Neuronal stem cell (in vitro differentiated cells): ENCODE measurements at places on chromosomes 16 and 17.

DNA sequence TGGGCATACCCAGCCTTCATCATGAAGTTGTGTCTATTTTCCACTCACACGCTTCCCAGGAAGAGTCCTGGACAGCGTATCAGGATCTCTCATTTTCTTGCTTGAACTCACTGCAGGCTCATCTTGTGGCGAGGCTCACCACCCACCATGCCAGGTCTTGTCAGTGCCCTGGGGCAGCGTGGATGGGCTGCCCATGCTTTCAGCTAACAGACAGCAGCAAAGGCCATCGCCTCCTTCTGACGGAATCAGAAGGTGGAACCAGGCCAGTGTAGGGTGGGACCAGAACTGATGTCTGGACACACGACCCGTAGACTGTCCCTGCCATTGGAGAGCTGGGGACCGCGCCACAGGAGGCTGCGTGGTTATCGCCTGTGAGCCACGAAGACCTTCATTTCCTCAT is 169.4 kb downstream of the FOXL1 start:
- no peak for DNase-seq

DNA sequence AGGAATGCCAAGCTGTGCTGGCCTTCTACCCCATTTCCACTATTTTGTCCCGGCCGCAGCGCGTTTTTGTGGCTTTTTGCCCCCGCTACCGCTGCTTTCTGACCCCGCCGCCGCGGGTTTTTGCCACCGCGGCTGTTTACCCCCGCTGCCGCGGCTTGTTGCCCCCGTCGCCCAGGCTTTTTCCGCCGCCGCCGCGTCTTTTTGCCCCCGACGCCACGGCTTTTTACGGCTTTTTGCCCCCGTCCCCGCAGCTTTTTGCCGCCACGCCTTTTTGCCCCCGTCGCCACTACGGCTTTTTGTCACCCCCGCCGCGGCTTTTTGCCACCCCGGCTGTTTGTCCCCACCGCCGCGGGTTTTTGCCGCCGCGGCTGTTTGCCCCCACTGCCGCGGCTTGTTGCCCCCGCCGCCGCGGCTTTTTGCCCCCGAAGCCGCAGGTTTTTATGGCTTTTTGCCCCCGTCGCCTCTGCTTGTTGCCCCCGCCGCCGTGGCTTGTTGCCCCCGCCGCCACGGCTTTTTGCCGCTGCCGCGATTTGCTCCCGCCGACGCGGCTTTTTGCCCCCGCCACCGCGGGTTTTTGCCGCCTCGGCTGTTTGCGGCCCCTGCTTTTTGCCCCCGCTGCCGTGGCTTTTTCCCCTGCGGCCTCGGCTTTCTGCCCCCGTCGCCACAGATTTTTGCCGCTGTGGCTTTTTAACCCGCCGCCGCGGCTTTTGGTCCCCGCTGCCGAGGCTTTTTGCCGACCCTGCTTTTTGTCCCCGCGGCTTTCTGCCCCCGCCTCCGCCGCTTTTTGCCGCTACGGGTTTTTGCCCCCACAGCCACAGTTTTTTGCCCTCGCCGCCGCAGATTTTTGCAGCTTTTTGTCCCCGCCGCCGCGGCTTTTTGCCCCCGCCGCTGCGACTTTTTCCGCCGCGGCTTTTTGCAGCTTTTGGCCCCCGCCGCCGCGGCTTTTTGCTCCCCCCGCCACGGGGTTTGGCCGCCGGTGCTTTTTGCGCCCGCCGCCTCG is 520.4 kb upstream of the WSB1 start:
- no peak for DNase-seq

GRCh38 chr16:26133416-26134093 is 441.8 kb downstream of the HS3ST4 start:
- DNase-seq, result no peak

DNA sequence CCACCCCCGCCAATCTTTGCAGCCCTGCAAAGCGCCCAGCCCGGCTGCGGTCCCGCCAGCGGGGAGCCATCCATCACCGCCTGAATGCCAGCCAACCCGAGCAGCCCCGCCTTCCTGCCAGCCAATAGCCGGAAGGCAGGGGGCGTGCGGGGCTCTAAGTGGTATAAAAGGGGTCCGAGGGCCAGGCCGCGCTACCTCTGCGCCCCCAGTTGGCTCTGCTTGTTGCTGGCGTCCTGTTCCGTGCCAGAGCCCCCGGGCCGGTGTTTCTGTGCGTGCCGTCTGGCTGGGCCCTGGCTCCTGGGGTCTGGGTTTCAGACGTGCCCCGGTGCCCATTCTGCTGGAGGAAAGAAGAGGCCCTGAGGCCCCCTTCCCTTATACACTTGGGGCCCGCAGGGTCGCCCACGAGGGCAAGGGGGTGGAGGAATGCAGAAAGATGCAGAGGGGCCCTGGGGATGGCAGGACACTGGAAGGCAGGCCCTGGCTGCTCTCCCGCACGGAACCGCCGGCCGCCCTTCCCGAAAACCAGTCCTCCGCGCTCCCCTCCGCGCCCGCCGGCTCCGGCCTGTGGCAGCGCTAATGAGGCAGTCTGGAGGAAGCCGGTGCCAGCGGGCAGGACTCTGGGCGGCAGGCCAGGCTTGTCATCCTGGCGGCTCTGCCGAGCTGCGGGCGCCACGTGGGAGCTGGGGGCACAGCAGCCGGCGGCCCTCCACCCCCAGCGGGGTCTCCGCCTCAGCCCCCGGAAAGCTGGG is 14.0 kb downstream of the COPZ2 start:
- no peak for DNase-seq

GRCh38 chr17:63455417-63455816 is 9.3 kb upstream of the CYB561 start:
- DNase-seq, result no peak

GRCh38 chr17:31587462-31587861 is 196.0 kb downstream of the RAB11FIP4 start:
- DNase-seq, result no peak

- DNase-seq, result no peak
Measured at GRCh38 chr17:13171790-13172189, 154.0 kb upstream of the ELAC2 start.

- peak; percentile 89 for DNase-seq
Measured at GRCh38 chr17:9225305-9226101, 204.2 kb downstream of the NTN1 start.

DNA sequence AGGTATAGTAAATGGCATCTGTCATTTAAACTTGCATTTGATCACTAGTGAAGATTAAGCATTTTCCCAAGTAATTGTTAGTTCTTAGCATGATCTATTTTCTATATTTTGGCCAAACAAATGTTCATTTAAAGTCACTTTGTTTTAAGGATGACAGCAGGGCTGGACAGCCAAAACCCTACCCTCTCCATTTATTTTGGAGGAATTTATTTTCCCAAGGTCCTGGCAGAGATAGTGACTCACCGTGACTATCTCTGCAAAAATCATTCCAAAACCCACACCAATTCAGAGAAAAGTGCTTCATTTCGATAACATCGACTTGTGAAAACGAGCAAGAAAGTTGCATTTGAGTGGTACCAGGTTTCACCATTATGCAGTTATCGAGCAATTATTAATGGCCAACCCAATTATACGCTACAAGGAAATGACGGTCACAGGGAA is 665 bp upstream of the AKAP1 start:
- DNase-seq, result no peak

GRCh38 chr17:58277107-58277801 is 3.5 kb downstream of the MPO start:
- no peak for DNase-seq

GRCh38 chr16:24023621-24024020 is 187.8 kb downstream of the PRKCB start:
- DNase-seq, result no peak

GRCh38 chr16:84545114-84545737 is 40.8 kb upstream of the MEAK7 start:
- no peak for DNase-seq

DNA sequence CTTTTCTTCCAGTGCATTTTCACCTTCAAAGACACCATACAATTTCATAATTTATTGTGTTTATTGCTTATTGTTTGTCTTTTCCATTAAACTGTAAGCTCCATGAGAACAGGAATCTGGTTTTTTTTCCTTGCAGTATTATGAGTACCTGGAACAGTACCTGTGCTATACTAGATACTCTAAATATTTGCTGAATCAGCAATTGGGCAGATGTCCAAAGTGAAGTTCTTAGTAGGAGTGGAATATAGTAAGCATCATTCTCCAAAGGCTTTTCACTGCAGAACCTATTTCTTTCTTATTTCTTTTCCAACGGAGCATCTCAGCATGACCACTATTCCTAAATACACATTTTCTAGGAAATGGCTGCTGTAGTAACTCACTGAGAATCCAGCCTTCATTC is 269.0 kb upstream of the CCL2 start:
- no peak for DNase-seq

GRCh38 chr17:45342871-45343526 is 26.2 kb upstream of the MAP3K14 start:
- DNase-seq, result no peak

DNA sequence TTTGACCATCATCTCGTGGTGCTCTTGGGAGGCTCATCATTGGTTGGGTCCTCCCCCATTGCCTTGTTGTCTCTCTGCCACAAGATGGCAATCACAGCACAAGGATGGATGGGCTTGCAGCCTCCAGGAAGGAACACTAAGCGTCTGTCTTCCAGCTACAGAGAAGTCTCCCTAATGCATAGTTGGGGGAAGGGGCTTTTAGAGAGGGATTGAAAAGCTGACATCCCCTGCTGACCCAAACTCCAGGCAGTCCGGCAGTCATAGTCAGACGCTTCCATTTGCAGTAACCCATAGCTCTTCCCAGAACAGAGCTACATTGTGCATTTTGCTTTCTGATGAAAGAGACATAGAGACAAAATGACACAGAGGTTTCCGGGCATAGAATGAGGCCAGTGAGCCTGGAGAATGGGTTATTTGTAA is 111.4 kb downstream of the UTP18 start:
- peak; percentile 71 for DNase-seq

DNA sequence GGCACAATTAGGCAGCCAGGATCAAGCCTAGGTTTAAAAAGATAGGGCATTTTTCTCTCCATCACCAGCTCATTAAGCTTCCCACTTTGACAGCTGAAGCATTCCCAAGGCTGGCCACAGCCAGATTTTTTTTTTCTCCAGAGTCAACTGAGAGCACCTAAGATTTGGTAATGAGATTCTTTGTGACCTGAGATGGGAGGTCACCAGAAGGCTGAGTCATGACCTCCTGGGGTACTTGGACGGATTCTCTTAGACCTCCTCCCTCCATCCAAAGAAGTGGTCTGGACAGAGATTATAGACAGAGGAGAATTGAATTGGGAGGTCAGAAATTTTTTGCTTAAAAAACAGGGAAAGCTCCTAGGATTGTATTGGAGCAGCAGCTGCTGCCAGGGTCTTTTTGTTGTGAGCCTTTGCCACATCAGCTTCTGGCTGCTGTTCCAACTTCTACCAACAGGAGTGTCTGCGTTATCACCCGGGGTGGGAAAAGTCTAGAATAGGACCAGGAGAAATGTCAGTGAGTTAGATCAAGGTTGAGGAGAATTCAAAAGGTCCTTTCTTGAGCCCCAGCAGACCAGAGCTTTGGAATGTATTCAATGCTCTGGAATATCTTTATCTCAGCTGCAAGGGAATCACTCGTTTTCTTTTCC is 221.2 kb upstream of the N4BP1 start:
- no peak for DNase-seq

DNA sequence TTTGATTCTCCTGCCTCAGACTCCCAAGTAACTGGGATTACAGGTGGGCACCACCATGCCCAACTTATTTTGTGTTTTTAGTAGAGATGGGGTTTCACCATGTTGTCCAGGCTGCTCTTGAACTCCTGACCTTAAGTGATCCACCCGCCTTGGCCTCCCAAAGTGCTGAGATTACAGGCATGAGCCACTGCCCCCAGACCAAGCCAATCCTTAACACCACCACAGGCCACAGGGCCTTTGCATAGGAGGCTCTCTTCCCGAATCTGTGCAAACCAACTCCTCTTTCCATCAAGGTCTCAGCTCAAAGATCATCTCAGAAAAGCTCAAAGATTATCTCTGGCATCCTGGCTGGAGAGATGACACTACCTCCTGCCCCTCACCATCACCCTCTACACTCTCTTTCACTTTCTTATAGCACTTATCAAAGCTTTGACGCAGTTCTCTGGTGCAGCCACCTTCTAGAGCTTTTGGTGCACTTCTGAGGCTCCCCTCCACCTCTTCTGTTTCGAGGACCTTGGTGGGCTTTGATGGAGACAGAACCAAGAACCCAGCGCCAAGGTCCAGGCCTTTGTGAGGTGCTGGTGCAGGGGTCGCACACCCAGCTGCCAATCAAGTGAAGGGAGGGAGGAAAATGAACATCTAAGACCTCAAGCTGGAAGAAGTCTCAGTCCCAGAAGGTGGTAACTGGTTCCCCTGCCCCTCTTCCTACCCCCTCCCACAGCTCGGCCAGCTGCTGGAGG is 23.2 kb upstream of the PHB1 start:
- DNase-seq, result no peak

DNA sequence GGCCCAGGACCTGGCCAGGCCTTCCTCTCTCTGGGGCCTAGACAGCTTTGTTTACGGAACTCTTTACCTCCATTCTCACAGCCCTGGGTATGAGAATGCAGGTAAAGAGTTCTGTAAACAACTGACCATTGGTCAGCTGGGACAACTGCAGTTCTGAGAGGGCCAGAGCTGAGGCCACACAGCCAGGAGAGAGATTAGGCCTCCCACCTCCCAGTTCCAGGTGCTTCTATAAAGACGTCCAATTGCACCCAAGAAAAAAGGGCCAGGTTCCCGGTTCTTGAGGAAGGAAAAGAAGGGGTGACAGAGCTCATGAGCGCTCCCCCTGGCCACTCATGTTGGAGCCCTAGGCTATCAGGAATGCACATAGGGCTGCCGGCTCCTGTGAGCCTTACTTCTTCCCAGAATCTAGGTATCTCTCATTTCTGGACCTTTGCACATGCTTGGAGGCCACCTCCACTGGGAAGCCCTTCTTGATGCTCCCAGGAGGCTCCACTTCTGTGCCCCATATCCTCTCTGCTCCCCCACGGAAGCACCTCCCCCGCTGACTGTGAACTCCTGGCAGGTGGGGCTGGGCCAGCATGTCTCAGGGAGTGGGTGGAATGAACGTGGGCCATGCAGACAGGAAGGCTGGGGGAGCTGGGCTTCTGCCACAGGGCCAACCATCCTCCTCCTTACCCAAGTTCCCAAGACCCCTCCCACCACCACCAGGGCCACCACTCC is 13.1 kb downstream of the CNGB1 start:
- no peak for DNase-seq

- no peak for DNase-seq
Measured at GRCh38 chr17:36657763-36658490, 56.5 kb downstream of the MRM1 start.

DNA sequence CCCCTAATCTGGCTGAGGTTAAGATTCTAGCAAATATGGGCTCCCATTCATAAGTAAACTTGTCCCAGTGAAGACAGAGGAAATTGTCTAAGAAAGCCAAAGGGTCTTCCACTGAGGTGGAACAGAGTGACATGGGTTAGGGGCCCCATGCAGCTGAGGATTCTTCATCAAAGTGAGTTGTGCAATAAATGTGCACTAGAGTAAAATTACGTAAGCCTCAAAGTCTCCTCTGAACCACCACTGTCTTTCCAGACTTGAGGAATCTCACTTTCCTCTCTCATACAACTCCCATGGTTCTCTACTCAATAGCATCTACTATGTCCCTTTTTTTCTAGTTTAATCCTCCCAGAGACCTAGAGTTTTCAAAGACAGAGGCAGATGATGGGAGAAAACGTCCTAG is 132.4 kb downstream of the CA10 start:
- DNase-seq, result no peak

GRCh38 chr16:22397931-22398330 is 23.5 kb upstream of the CDR2 start:
- DNase-seq, result no peak
